ENCODE measurements at places on chromosomes 13 and 19. TPM values are rescaled to one million over a fixed set of nuclear protein-coding genes. Genes with fewer than 3 reads are reported as not detected.

The MYPOP gene
- polyA plus RNA-seq: 4.8 TPM

The ACP5 gene
- 2.7 TPM for polyA plus RNA-seq

The CCDC159 gene
- 10.9 TPM for polyA plus RNA-seq

The C1QTNF9 gene
- polyA plus RNA-seq: 8.7 TPM

The ZNF534 gene
- polyA plus RNA-seq: 0.75 TPM

The CYP2A7 gene
- polyA plus RNA-seq: not detected

The YJEFN3 gene
- 7.3 TPM for polyA plus RNA-seq

The PALM gene
- polyA plus RNA-seq: 47.0 TPM

The ZNF614 gene
- 8.4 TPM for polyA plus RNA-seq

The FSTL3 gene
- 17.9 TPM for polyA plus RNA-seq

The KLK15 gene
- polyA plus RNA-seq: not detected

The NLRP9 gene
- polyA plus RNA-seq: not detected

The PRSS57 gene
- polyA plus RNA-seq: 0.32 TPM

The WDR87 gene
- 0.31 TPM for polyA plus RNA-seq

The HS6ST3 gene
- 0.23 TPM for polyA plus RNA-seq

The WDR62 gene
- 3.1 TPM for polyA plus RNA-seq

The NLRP7 gene
- polyA plus RNA-seq: not detected

The ATXN8OS gene
- 0.46 TPM for polyA plus RNA-seq

The MISP gene
- 0.21 TPM for polyA plus RNA-seq

The SUPT5H gene
- 87.0 TPM for polyA plus RNA-seq

The CEBPG gene
- 16.9 TPM for polyA plus RNA-seq

The RAB3D gene
- 6.3 TPM for polyA plus RNA-seq

The LAIR1 gene
- polyA plus RNA-seq: 10.0 TPM

The KLK11 gene
- polyA plus RNA-seq: 0.72 TPM

The ZNF527 gene
- 5.8 TPM for polyA plus RNA-seq
